ENCODE measurements at places on chromosomes 4 and X.
A peak's percentile ranks its signal among the peaks of the same experiment; 100 is the strongest.

GRCh38 chrX:1713296-1713695 is 98.4 kb downstream of the ASMT start:
- DNase-seq = no peak

DNA sequence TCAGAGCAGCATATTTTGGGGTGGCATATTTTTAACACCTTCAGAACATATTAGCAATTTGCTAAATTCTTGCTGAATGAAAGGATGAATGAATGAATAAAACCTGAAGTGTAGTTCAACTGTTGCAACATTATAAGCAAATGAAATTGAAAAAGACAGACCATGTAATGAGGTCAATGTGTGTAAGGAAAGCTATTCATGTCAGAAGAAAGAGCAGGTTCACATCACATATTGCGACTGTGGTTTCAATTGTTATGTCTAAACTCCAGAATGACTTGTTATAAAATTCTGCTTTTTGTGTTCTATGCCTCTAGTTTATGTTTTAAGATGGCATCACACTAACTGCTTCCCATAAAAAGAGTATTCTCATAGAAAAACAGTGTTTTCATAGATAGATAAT is 32.9 kb upstream of the DSPP start:
- DNase-seq = no peak

DNA sequence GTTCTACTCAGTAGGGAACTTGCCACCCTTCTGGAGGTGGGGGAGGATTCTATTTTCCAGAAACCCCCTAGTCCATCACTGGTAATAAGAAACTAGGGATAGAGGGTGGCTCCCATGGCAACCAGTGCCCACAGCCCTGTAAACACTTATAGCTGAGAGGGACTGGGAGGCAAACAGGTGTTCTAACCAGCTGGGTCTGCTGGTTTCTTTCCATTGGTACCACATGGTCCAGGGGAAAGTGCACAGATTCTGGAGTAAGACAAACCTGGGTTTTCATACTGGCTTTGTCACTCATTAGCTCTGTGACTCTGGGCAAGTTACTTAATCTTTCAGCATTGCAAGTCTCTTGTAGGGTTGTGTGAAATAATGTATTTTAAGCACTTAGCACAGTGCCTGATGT is 26.9 kb downstream of the IGSF1 start:
- DNase-seq = no peak

DNA sequence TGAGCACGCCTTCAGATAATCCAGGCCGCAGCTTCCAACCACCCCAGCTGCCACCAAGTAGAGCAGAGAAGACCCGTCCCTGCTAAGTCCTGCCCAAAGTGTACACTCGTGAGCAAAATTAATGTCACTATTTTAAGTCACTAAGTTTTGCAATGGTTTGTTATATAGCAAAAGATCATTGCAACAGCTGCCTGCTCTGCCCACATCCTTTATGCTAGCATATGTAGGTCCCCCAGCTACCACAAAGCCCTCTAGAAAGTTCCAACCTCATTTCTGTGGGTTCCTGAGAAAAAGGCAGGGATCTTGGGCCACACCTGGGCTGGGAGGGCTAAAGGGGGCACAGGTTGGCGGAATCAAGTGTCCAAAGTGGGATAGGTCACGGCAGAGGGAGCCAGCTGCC is 346.9 kb downstream of the BCOR start:
- DNase-seq = no peak

DNA sequence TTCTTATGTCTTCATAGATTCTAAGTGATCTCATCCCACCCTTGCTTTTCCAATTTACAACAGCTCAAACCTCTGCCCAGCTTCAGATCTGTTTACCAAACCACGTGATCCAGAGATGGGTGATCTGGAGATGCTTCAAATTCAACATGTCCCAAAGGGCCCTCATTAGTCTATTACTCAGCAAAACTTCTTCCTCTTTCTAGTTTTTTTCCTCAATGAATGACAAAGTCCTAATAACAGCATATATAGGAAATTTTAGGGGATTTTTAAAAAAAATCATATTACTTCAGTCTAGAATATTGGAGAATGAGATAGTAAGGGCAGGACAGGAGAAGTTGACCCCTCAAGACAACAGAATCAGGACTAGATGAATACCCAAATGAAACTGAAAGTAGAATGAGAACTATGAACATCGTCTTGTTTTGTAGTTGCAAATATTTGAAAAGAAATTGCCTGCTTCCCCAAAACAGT is 127.1 kb downstream of the CFAP299 start:
- DNase-seq = peak; percentile 26

- peak; percentile 5 for DNase-seq
Observed at GRCh38 chr4:126441173-126442035, 1126.6 kb downstream of the FAT4 start.

DNA sequence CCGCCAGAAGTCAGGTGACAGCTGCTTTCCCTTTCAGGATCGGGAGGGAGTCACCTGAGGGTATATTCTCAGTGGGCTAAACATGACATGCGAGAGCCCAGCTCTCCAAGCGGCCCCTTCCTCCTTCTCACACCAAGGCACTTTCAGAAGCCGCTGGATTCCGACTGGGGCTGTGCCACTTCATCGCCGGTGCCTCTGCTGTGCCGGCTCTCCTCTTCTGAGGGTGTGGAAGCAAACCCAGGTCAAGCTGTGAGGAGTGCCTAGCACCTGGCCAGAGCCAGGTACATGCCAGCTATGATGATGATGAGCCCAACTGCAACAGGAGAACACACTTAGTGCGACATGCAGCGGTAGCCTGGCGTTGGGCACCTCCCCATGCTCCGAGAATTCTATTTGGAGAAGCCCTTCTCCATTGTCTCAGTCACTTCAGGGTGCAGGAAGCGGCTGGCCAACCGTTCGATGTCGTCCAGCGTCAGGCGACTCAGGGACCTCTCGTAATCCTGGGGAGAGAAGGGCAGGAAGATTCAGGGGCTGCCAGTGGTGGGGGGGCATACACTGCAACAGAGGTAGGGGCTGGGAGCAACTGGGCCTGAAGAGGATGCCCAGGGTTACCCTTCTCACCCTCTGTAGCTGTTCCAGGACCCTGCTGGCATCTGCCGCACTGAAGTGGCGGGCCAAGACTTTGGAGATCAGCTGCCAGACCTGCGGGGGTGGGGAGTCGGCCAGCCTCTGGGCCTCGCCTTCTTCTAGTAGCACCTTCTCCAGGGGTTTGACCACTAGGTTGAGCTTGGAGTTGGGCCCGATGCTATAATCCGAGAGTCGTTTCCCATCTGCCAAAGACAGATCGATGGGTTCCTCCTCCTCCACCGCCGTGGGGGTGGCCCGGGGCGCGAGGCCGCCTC is 1.0 kb downstream of the UBL4A start:
- no peak for DNase-seq

- DNase-seq = no peak
Observed at GRCh38 chr4:128700659-128701350, 108.7 kb upstream of the JADE1 start.

GRCh38 chrX:147776988-147777387 is 134.7 kb upstream of the FMR1 start:
- DNase-seq = no peak

GRCh38 chr4:161555689-161556660 is 607.8 kb downstream of the FSTL5 start:
- DNase-seq = peak; percentile 55

GRCh38 chr4:146040623-146041022 is 102.0 kb upstream of the ZNF827 start:
- no peak for DNase-seq

- no peak for DNase-seq
Observed at GRCh38 chr4:114807357-114807756, 208.8 kb downstream of the UGT8 start.

DNA sequence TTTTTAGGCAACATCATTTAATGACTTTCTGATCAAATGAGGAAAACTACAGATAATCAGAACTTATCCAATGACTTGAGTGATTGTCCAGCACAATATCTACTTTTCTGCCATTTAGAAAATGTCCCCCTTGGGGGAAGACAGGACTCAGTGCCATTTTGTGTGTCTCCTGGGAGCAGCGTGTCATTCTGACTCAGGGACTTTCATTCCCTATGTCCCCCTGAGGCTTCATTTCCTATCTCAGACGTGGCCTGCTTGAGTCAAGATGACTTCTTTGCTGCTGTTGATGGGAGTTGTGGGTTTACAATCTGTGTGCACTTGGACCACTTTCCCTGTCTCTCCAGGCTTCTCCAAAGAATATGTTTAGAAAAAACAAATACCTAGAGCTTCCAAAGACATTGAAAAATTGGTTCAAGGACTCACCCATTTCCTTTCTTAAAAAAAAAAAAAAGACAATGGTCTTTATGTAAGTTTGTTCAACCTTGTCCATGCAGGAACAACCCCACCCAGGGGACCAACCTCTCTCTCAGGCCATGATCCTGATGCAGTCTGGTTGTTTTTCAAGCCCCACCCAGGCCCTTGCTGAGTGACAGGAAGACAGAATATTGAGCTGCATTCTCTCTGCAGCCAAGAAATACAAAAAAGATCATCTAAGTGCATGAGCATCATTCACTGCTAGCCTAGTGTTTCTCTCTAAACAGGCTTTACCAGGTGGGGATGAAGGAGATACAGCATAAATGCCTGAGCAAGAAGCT is 34.3 kb upstream of the TMEM154 start:
- DNase-seq = no peak

DNA sequence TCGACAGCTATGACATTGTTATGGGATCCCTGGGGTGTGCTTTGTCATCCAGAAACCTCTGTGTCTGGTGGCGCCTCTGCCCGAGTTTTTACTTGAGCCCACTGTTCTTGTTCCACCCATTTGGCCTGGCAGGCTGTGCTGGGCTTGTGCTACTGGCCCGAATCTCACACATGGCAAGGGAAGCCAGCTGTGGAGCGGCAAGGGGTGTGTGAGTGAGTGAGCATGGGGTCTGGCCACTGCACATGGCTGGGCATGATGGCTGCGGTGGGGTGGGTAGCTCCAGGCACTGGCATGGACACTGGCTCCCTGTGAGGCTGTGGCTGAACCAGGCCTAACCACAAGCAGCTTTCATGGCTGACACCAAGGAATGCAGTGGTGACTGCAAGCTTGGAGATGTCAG is 89.2 kb downstream of the DACH2 start:
- DNase-seq = no peak

- no peak for DNase-seq
Observed at GRCh38 chrX:47204970-47205369, 11.3 kb downstream of the UBA1 start.

DNA sequence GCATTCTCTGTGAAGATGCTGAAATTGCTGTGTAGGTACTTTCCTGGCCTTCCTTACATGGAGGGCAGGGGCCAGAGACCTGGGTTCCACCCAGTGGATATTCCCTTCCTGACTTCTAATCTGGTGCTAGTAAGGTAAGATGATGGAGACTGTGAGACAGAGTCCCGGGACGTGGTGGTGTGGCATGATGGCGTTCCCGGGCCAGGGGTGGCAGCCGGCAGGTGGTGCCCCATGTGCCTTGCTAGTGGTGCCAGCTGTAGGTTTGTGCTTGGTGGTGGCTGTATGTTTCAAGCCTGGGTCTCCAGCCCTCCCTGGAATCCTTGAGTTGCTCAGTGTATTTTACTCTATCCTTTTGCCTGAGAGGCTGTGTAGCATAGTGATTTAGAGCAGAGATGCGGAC is 10.9 kb downstream of the STOX2 start:
- no peak for DNase-seq

DNA sequence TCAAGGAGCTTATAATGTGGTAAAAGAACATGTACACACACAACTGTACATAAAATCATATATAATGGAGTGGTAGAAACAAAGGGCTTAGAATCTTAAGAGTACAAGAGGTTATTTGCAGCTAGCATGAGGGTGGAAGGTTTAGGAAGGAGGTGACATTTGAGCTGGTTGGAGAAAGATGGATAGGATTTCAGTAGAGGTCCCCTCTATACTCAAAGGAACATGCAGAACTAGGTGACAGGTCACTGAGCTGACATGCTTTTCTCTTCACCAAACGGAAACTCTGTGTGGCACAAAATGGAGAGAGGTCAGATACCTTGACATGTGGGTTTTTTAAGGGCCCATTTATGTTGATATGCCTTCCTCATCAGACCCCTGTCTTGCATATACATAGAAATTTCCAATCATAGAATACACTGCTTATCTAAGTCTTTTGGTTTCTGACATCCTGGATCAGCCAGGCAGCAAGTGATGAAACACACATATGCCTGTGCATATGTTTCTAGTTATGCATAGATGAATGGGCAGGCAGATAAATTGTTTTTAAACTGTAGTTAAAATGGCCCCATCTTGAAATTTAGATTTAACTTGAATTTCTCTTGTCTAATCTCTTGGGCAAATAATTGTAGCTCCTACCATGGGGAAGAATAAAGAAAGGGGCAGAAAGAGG is 29.3 kb downstream of the CLCN5 start:
- DNase-seq = no peak

GRCh38 chr4:149120331-149121022 is 678.3 kb upstream of the NR3C2 start:
- peak; percentile 3 for DNase-seq

GRCh38 chr4:73315091-73315490 is 56.5 kb upstream of the ANKRD17 start:
- peak; percentile 8 for DNase-seq

DNA sequence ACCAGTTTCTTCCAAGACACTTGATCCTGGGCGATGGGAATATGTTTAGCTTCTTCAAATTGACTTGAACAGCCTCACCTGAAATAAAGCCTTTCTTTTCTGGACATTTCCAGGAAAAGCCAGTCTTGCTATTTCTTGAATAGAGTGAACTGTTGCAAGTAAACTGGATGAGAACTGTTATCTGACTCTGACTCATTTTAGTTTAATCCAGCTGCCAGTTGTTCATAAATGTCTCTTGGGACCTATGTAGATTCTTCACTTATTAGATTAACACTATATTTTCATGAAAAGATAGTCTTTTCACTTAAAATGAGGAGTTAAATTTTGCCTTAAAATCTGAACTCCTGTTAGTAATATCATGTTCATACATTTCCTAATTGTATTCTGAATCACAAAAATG is 615.4 kb upstream of the GALNT7 start:
- DNase-seq = no peak

DNA sequence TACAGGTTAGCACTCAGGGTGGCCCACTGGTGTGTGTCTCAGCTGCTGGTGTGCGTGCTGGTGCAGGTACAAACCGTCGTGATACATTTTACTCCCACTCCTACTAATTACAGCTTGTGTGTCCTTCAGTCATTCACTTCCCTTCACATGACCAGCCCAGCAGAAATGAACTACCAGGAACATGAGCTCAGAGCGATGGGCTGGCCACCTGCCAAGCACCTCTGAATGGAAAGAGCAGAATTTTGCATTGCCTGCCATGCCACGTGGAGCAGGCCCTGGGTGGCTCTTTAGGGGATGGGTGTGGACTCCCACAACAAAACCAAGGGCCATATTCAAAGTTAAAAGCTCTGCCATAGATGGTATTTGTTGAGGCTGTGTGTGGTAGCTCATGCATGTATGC is 58.9 kb upstream of the PGM2 start:
- peak; percentile 56 for DNase-seq

- no peak for DNase-seq
Observed at GRCh38 chr4:163127621-163128020, 39.1 kb downstream of the NAF1 start.

GRCh38 chr4:6471307-6472007 is 957 bp downstream of the PPP2R2C start:
- no peak for DNase-seq

GRCh38 chrX:139881572-139881971 is 51.3 kb downstream of the ATP11C start:
- DNase-seq = peak; percentile 71
